Panc1 (cell line): ENCODE measurements at places on chromosomes 5 and 9. TPM values are rescaled to one million over a fixed set of nuclear protein-coding genes. Genes with fewer than 3 reads are reported as not detected.

GRCh38 chr9:6414247-6414641, 1.2 kb downstream of the UHRF2 start:
- no peak for DNase-seq
- H3K4me1 ChIP-seq, result no peaks in the 10 kb centered on the region
- H3K36me3 ChIP-seq, result no peaks in the 10 kb centered on the region; the same call in 1 of the 2 replicates
- H3K4me3 ChIP-seq, result peak overlapping the region; percentile 65
- no peaks in the 10 kb centered on the region for H3K27me3 ChIP-seq
- peak overlapping the region; percentile 73 for H3K27ac ChIP-seq

The FOXD1 gene
- total RNA-seq, result 63.3 TPM

DNA sequence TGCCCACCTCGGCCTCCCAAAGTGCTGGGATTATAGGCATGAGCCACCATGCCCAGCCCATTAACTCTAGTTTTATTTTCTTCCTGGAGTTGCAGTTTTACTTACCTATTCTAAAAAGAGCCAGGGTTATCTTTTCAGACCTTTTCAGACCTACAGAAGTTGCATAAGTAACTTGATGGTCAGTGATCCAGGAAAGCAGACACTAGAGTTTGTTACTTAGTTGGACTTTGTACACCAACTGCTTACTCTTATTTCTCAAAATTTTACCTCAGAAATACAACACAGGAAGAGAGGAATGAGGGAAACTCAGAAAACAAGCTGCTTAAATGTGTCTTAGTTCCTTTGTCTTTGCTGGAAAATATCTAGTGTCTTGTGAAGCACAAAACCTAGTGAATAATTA, 25.4 kb downstream of the RAD23B start:
- H3K36me3 ChIP-seq, result peaks cover 23% of the 10 kb centered on the region
- H3K27me3 ChIP-seq, result no peaks in the 10 kb centered on the region
- H3K4me1 ChIP-seq, result no peaks in the 10 kb centered on the region
- H3K27ac ChIP-seq, result no peak overlapping the region
- no peak overlapping the region for H3K4me3 ChIP-seq
- DNase-seq, result no peak

GRCh38 chr9:20558566-20559016, 63.7 kb downstream of the MLLT3 start:
- no peaks in the 10 kb centered on the region for H3K36me3 ChIP-seq
- H3K27ac ChIP-seq, result no peak overlapping the region
- H3K4me3 ChIP-seq, result no peak overlapping the region
- DNase-seq, result no peak
- no peaks in the 10 kb centered on the region for H3K27me3 ChIP-seq

DNA sequence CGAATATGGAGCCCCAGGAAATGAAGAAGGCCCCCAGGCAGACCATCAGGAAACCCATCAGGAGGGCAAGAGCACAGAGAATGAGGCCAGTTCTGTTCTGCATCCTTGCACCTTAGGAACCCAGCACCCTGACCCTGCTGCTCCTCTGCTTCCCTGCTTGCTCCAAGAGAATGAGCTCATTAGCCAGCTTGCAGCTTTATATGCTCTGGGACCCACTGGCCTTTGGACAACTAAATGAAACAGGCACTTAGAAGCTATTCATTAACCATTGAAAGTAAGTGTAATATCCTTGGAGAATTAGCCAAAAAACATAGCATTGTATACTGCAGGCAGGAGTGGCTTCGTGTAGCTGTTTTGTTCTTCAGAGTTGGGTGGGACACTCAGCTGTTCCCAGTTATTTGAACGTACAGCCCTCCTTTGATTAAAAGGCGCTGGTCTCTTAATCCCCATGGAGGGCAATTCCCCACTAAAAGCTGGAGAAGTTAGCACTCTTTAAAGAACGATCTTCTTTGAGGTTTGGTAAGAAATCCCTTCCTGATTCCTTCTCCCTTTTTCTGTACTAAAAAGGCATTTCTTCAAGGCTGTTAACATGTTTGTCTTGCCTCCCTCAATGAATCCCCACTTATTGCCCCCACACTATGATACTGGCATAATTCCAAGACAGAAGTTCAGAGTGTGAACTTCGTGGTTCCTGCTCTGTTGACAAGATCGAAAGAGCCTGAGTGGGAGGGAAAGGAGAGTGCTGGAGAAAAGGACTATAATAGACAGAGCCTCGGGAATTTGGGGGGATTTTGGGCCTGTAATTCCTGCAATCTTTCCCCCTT, at the start of gene TMEM252:
TMEM252 (minus strand) TSS at position 172 of the 824 bp plus-strand sequence; CDS start at position 103, 69 bp downstream.
- no peak within 1 kb of the TSS for H3K4me3 ChIP-seq
- no peaks in the 10 kb centered on the region for H3K4me1 ChIP-seq
- no peaks in the 10 kb centered on the region for H3K27me3 ChIP-seq
- H3K36me3 ChIP-seq, result no peaks in the 10 kb centered on the region
- no peak within 1 kb of the TSS for H3K27ac ChIP-seq
